ENCODE measurements at places on chromosomes 2 and 18.

GRCh38 chr2:216696751-216697560 lies 1.6 kb upstream of the IGFBP5 start:
- no peak for DNase-seq

DNA sequence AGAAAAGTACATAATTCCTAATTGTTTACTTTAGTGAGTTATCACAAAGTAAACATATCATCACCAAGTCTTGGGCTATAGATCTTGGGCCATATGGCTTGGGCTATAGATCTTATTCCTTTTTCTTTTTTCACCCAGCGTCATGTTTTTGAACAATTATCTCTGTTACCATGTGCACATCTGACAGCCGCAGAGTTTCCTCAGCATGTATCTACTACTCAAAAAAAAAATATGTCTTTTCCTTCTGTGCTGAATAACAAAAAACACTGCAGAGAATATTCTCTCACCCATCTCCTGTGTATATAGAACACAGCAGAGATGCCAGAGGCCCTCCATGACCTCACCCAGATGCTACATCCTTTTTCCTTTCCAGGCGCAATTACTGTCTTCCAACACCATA lies 76.2 kb upstream of the MYO3B start:
- DNase-seq, result no peak

DNA sequence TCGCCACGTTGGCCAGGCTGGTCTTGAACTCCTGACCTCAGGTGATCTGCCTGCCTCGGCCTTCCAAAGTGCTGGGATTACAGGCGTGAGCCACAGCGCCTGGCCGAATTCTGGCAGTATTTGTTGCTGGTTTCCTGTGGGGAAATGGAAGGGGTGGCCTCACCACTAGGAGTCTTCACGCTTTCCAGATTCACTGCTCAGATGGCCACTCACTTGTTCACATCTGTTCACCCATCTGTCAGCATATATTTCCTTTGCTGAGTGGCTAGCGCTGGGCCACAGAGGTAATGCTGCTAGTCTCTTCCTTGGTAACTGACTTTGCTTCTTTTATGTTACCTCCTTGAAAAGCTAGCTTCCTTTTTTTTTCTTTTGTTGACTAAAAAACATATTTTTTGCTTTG lies 27.2 kb downstream of the TMEM177 start:
- no peak for DNase-seq

DNA sequence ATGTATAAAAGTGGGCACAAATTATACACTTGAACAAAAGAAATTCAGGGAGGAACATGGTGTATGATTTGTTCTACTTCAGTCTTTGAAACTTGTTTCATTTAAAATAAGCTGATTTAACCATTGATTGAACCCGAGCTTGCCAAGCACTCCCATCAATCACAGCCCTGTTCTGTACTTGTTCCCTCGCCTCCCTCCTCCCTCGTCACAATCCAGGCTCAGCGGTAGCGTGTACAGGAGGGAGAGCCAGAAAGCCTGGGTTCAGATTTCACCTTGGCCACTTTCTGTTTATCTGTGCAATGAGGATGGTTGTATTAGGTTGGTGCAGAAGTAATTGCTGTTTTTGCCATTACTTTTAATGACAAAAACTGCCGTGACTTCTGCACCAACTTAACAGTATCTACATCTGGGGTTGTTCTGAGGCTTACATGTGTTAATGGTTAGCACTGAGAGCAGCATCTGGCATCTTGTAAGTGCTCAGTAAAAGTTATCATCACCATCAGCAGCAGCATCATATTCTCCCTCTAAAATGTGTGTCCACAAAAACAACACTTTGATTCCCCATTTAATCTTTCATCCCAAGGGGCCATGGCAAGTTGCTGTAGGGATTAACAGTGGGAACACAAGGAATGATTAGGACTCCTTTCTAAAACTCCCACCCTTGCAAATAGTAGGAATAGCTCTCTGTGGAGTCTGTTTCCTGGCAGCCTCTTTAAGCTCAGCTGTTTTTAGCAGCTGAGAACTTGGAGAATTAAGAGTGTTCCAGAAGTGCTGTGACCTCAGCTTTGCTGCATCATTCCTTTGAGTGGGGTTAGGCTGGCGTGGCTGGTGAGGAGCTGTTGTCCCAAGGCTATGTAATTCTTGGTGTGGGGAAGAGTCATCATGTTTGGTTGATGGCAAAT lies 4.7 kb downstream of the DPYSL5 start:
- no peak for DNase-seq

GRCh38 chr2:9284521-9285297 lies 78.1 kb downstream of the ASAP2 start:
- DNase-seq, result no peak

GRCh38 chr2:45177870-45178269 lies 168.6 kb upstream of the SIX2 start:
- no peak for DNase-seq

- DNase-seq, result no peak
Measured at GRCh38 chr18:23539911-23540525, 36.7 kb downstream of the RMC1 start.

GRCh38 chr2:182631299-182631698 lies 84.8 kb upstream of the DNAJC10 start:
- no peak for DNase-seq

DNA sequence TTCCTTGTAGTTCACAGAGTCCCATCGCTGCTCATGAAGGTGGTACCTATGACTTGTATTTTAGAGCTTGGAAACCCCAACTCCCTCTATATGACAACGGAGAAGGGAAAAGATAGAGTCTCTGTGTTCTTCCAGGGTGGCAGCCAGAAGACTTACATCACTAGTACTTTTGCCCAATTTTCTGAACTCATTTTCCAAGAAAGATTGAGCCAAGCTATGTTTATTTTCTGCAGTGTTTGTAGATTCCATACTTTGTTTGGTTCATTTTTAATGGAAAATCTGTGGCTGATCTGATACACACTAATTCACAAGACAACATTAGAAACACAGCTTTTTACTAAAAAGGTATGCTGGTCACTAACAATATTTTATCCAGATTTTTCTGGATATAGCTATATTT lies 60.2 kb upstream of the ATP5MC3 start:
- DNase-seq, result no peak

DNA sequence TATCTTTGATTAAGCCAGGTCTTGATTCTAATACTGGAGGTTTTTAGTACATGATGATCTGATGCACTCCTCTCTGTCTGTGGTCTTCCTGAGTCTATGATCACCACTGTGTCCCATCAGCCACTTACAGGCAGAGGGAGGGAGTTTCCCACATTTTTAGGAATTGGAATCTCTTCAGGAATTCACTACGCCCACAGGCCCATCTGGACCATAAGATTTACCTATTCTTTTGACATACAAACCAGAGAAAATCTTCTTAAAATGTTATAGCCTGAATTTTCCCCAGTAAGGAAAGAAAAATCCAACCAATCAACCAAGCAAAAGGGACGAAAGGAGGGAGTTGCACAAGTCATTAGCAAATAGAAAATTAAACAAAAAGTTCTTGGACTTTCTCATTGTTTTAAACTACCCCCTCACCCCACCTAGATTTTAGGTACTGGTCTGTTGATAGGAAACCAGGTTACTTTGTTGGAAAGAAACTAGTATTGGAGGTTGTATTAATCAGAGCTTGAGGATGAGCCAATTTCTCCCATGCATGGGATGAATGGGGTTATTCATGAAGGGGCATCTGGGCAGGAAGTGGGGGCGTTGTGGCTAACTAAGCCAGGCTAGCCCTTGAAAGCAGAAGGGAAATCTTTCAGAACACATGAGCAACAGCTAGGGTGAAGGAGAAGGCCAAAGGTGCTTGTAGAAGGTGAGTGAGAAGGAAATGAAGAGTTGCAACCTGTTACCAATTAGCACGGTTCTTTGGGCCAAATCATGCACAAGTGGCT lies 328.2 kb upstream of the MEX3C start:
- DNase-seq, result no peak

DNA sequence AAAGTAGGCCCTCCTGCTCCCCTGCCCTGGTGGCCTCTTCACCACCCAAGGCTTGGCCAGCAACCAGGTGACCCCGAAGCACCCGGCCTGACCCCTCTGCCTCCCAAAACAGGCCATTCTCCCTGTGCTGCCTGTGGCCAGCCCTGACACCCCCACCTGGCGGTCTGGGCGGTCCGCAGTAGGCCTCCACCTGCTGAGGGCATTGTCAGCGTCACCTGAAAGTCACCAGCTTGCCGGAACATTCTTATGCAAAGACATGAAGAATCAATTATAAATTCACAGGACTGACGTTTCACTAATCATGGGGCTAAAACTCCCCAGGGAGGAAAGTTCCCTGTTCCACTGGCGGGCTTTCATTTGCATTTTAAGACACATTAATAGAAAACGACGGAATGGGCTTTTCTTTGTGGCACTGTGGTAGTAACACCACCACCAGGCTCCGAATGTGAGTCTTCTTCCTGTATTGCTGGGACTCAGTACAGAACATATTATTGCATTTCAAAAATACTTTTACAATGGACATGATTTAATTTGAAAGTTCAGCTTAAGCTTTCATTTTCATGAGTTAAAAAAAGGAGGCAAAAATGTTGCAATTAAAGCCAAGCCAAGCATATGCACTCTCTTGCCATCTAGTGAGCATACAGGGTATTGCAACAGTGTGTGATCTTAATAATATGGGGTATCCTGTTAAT lies 57.4 kb downstream of the ADI1 start:
- DNase-seq, result peak; percentile 37

- no peak for DNase-seq
Measured at GRCh38 chr2:71547616-71548285, 94.4 kb downstream of the DYSF start.

- DNase-seq, result peak; percentile 31
Measured at GRCh38 chr2:65320042-65320725, 92.6 kb downstream of the ACTR2 start.

GRCh38 chr2:61535449-61535848 lies 2.7 kb downstream of the XPO1 start:
- no peak for DNase-seq

Data from stimulated activated CD4-positive, alpha-beta T cell treated with anti-CD3 and anti-CD28 coated beads, Interleukin-15, amount 100 ng/mL, for 24 hours (primary cell).